ENCODE measurements at places on chromosomes 1 and 21.
A peak's percentile ranks its signal among the peaks of the same experiment; 100 is the strongest.

- H3K27me3 ChIP-seq: no peaks in the 10 kb centered on the region
- H3K36me3 ChIP-seq: no peaks in the 10 kb centered on the region
- no peak for DNase-seq
- no peaks in the 10 kb centered on the region for H3K4me1 ChIP-seq
Measured at GRCh38 chr1:202073206-202073605, 49.5 kb upstream of the GPR37L1 start.

DNA sequence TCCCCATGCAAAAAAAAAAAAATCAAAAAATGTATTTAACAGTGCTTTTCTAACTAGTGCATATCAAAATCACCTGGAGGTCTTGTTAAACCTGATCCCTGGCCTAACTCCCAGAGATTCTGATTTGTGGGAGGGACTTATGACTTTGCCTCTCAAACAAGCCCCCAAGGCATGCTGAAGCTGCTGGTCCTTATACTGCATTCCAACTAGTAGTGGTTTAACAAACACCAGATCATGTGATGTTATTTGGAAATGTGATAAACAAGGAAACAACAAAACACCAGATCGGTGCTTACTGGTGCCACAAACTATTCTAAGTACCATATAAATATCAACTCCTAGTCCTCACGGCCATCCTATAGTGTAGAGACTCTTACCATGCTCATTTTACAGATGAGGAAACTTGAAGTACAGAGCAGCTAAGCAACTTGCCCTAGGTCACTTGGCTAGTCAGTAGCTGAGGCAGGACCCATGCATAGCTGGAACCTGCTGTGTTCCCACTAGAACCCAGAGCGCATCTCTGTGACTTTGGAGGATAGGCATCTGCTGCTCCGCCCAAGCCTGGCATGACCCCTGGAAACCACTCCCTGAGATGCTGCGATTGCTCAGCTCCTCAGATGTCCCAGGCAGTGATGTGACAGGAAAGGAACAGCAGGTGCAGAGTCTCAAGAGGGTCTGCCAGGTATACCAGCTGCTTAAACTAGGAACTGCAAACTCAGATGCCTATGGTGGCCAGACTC is 38.1 kb downstream of the SOX13 start:
- H3K27me3 ChIP-seq: no peaks in the 10 kb centered on the region
- H3K27ac ChIP-seq: no peak overlapping the region
- H3K4me3 ChIP-seq: no peak overlapping the region

- DNase-seq: no peak
- H3K27me3 ChIP-seq: peaks cover 3% of the 10 kb centered on the region
- H3K4me1 ChIP-seq: no peaks in the 10 kb centered on the region
- peaks cover 3% of the 10 kb centered on the region for H3K36me3 ChIP-seq
- H3K27ac ChIP-seq: no peak overlapping the region
Measured at GRCh38 chr21:41161428-41161827, 6.5 kb upstream of the BACE2 start.

GRCh38 chr1:56284928-56285327 is 294.4 kb downstream of the PLPP3 start:
- no peak overlapping the region for H3K4me3 ChIP-seq
- H3K27me3 ChIP-seq: no peaks in the 10 kb centered on the region
- H3K27ac ChIP-seq: no peak overlapping the region
- H3K36me3 ChIP-seq: no peaks in the 10 kb centered on the region
- no peaks in the 10 kb centered on the region for H3K4me1 ChIP-seq
- no peak for DNase-seq

DNA sequence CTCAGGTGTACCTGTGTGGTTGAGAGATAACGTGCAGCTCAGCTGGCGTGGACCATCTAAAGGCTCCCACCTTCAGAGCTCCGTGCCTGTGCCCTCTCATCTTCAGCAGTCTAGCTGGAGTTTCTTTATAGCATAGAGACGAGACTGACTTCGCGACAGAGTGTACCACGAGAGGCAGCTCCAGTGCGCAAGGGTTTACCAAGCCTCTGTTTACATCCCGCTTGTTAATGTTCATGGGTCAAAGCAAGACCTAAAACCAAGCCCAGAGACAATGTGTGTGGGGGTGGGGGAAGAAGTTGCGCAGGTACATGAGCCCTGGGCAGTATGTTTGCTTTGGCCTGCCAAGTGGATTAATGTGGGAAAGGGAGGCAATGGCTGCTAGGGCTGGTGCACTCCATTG is 15.6 kb downstream of the RHOU start:
- H3K36me3 ChIP-seq: no peaks in the 10 kb centered on the region
- no peak for DNase-seq
- no peak overlapping the region for H3K27ac ChIP-seq
- H3K27me3 ChIP-seq: peaks cover 17% of the 10 kb centered on the region

GRCh38 chr1:45982359-45982758 is 150.1 kb downstream of the PIK3R3 start:
- no peak for DNase-seq
- H3K27me3 ChIP-seq: no peaks in the 10 kb centered on the region
- no peak overlapping the region for H3K4me3 ChIP-seq
- H3K27ac ChIP-seq: no peak overlapping the region
- H3K36me3 ChIP-seq: peaks cover 4% of the 10 kb centered on the region
- no peaks in the 10 kb centered on the region for H3K4me1 ChIP-seq

DNA sequence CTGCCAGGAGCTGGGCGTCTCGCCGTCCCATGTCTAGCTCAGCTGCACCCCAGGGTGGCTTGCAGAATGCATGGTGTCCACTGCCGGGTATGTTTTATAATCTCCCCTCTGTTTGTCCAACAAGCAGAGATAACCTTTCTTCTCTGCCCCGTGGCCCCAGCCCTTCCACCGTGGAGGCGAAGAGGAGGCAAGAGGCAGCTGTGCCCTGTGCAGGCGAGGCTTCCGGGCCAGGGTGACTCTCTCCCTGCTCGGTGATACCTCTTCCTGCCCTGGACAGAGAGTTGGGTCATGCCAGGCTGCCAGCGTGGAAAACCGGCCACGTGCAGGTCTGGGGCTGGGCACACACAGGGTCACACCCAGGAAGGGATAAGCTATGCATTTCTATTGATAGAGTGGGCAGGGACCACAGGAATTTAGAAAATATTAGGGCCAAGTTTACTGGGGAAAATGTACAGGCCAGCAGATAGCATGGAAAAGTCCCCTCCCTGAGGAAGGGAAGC is at the start of gene TFF2:
Gene TFF2, minus strand, starts transcription at position 68 of the 500 bp plus-strand sequence. Its CDS starts 37 bp downstream, at position 31.
- DNase-seq: no peak
- H3K27ac ChIP-seq: no peak within 1 kb of the TSS
- no peak within 1 kb of the TSS for H3K4me3 ChIP-seq
- H3K27me3 ChIP-seq: peaks cover 23% of the 10 kb centered on the region
- peaks cover 10% of the 10 kb centered on the region for H3K36me3 ChIP-seq
- H3K4me1 ChIP-seq: peaks cover 5% of the 10 kb centered on the region

DNA sequence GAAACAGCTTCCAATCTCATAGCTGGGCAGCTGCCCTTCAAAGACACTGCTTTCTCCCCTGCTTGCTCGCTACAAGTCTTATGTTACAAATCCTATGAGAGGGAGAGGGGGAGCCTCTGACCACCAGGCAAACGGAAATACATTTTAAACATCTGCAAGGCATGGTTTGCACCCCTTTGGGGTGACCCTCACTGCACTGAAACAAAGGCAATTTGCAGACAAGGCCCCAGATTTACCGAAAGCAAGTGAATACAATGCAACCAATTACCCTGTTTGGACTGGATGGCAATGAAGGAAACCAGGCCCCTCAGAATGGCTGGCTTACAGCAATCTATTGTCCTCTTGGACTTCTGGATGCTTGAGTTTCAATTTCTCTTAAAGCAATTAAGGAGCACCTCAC is 11.8 kb upstream of the ATP13A2 start:
- H3K27me3 ChIP-seq: no peaks in the 10 kb centered on the region
- H3K27ac ChIP-seq: peak overlapping the region; percentile 69
- H3K4me3 ChIP-seq: no peak overlapping the region
- H3K4me1 ChIP-seq: peaks cover 15% of the 10 kb centered on the region
- H3K36me3 ChIP-seq: peaks cover 29% of the 10 kb centered on the region

DNA sequence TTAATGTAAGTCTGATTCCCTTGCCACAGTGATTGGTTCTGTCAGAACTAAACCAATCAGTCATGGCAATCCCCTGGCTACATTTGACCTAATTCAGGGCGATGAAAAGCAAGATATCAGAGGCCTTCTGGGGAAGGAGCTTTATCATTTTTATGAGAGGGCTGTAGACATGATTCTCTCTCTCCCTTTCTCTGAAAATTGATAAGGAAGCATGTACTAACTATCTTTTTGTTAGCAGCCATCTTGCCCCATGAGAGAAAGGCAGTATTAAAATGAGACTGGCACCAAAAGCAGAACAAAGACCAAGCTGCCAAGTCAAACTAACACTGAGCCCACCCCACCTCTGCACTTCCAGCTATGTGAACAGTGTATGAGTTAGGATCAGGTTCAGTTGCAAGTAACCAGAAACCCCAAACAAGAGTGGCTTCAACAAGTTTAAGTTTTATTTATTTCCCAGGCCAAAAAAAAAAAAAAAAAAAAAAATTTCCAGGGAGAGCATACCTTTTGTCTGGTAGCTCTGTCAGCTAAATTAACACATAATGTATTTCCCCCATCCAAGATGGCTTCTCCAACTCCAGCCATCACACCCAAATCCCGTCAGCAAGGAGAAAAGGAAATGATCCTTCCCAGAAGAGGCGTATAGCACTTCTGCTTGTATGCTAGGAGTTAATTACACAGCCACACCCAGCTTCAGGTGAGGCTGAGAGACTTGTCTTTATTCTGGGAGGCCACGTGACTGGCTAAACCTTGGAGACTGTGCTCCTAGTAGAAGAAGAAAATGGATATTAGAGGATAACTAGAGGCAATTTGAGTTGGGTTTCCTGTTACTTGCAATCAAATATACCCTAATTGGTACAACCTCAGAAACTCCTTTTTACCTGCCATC is 105.8 kb upstream of the RALGPS2 start:
- H3K27me3 ChIP-seq: no peaks in the 10 kb centered on the region
- H3K4me1 ChIP-seq: peaks cover 21% of the 10 kb centered on the region

DNA sequence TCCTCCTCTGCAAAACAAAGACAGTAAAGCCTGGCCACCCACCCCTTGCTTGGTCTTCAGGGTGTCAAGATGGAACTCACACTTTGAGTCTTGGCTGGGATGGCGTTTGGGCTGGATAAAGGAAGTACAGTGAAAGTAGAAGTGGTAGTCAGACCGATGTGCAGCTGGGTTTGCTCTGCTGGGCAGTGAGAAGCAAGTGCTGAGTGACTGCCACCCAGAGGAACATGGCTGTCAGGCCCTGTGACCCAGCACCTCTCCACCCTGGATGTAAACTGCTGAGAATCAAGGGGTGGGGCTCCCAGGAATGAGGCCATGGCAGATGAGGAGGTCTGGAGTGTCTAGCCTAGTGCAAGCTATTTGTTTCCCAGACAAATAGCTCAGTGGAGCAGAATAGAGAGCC is 51.2 kb downstream of the POFUT2 start:
- no peak for DNase-seq
- no peak overlapping the region for H3K4me3 ChIP-seq
- H3K36me3 ChIP-seq: no peaks in the 10 kb centered on the region
- no peak overlapping the region for H3K27ac ChIP-seq
- H3K4me1 ChIP-seq: peaks cover 3% of the 10 kb centered on the region
- peaks cover 3% of the 10 kb centered on the region for H3K27me3 ChIP-seq

GRCh38 chr1:99963041-99963795 is 6.6 kb upstream of the SLC35A3 start:
- no peaks in the 10 kb centered on the region for H3K36me3 ChIP-seq
- no peak overlapping the region for H3K27ac ChIP-seq
- no peak overlapping the region for H3K4me3 ChIP-seq
- peaks cover 2% of the 10 kb centered on the region for H3K4me1 ChIP-seq

DNA sequence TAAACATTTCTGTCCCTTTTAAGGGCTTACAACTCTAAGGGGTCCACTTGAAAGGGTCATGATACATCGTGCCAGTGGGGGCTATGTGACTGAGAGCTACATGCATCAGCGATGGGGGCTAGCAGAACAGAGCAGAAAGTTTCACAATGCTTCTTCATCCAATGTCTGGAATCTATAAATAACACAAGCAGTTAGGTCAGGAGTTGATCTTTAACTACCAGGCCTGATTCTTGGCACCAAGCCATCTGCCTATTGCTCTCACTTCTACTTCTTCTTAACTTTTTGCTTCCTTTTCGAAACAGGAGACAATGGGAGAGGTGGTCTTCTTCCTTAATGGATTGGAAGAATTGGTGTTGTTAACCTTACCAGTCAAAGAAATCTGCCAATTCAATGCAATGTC is 410.0 kb downstream of the TGFB2 start:
- no peak overlapping the region for H3K4me3 ChIP-seq
- no peaks in the 10 kb centered on the region for H3K27me3 ChIP-seq
- H3K36me3 ChIP-seq: no peaks in the 10 kb centered on the region
- H3K27ac ChIP-seq: no peak overlapping the region
- no peaks in the 10 kb centered on the region for H3K4me1 ChIP-seq

DNA sequence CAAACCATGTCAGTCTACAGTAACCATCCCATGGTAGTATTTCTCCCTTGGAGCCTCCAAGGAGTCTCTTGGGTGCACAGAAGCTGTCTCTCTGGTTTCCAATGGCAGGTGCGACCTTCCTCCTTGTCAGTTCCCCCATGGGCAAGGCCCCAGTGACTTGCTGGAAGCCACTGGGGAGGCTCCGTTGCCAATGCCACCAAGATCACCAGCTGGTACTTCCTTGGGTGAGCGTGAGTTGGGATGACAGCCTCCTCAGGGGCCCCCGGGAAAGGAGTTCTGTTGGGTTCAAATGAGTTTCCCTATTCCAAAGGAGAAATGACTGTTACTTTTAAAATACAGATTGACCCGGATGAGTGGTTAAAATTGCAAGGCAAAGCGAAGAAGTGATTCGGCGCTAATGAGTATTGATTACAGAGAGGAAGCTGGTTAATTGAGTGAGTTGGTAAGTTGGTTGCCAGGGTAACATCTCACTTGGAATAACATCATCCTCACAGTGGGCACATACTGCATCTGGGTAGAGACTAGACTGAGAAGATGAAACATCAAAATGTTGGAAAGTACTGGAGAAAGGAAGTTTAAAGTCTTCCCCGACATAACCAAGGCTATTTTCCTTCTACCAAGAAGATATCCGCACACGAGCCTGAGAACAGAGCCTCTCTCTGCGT is 53.0 kb upstream of the LAPTM5 start:
- H3K27ac ChIP-seq: no peak overlapping the region
- H3K27me3 ChIP-seq: peaks cover 8% of the 10 kb centered on the region
- H3K4me1 ChIP-seq: peaks cover 15% of the 10 kb centered on the region

- H3K27me3 ChIP-seq: no peaks in the 10 kb centered on the region
- H3K27ac ChIP-seq: no peak overlapping the region
- no peaks in the 10 kb centered on the region for H3K4me1 ChIP-seq
Measured at GRCh38 chr1:178146436-178146835, 52.5 kb downstream of the RASAL2 start.

- H3K27me3 ChIP-seq: no peaks in the 10 kb centered on the region
- H3K4me3 ChIP-seq: peak overlapping the region; percentile 9
- DNase-seq: no peak
- H3K4me1 ChIP-seq: peaks cover 20% of the 10 kb centered on the region
Measured at GRCh38 chr21:37514038-37514667, 147.6 kb downstream of the DYRK1A start.

GRCh38 chr1:49036700-49037099 is 260.0 kb upstream of the BEND5 start:
- DNase-seq: no peak
- no peak overlapping the region for H3K4me3 ChIP-seq
- no peak overlapping the region for H3K27ac ChIP-seq
- peaks cover 3% of the 10 kb centered on the region for H3K27me3 ChIP-seq
